Left renal cortex interstitium (tissue), 4 donors: ENCODE measurements at places on chromosomes 3 and 15. TPM values are rescaled to one million over a fixed set of nuclear protein-coding genes. Genes with fewer than 3 reads are reported as not detected.

The SLC22A14 gene
- 0.99 TPM for polyA plus RNA-seq

GRCh38 chr3:74591342-74591741 is 23.1 kb downstream of the CNTN3 start:
- no peak for DNase-seq

- DNase-seq, result no peak
These were observed 7.2 kb upstream of the SCAMP5 start for GRCh38 chr15:74988007-74988800.

- no peak for DNase-seq
These were observed 44.2 kb downstream of the SGO1 start for GRCh38 chr3:20141851-20142250.

GRCh38 chr15:48182749-48183148 is 4.7 kb upstream of the MYEF2 start:
- no peak for DNase-seq

DNA sequence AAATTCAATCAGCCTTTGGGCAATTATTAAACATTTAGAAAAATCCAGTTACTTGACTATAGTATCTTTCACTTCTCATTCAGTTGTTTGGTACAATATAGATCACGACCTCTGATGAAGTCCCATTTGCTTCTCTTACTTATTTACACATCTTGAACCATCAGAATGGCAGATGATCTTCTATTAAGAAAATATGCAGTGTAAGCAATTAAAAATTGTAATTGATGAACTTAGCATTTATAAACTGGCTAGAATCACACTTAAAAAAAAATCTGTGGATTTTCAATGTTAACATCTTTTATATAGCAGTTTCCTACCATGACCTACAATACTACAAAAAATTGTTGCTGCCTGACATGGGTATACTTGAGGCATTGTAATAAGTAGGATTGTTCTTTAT is 395.5 kb upstream of the CNTN4 start:
- no peak for DNase-seq

GRCh38 chr3:16866571-16866970 is 18.2 kb upstream of the PLCL2 start:
- no peak for DNase-seq

DNA sequence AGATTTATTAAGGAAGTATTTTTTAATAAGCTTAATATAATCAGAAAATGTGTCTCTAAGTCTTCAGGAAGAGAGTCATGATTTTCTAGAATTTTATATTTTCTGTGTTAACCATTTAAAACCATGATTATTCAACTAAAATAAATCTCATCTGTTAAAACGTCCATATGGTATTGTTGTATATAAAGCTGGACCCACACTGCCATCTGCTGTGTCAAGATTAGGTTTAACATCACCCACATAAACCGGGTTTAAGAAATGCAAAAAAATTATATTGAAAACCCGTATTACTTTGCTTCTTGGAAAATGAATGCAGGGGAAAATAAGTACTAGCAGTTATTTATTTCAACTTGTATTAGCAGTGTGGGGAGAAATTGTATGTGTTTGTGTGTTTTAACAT is 9.5 kb upstream of the CCDC66 start:
- no peak for DNase-seq

- no peak for DNase-seq
These were observed 41.6 kb downstream of the IMPG2 start for GRCh38 chr3:101278727-101279126.

- DNase-seq, result no peak
These were observed 2.2 kb downstream of the SATB1 start for GRCh38 chr3:18422972-18423371.
